ENCODE measurements at places on chromosomes 3 and 15.
A peak's percentile ranks its signal among the peaks of the same experiment; 100 is the strongest.

DNA sequence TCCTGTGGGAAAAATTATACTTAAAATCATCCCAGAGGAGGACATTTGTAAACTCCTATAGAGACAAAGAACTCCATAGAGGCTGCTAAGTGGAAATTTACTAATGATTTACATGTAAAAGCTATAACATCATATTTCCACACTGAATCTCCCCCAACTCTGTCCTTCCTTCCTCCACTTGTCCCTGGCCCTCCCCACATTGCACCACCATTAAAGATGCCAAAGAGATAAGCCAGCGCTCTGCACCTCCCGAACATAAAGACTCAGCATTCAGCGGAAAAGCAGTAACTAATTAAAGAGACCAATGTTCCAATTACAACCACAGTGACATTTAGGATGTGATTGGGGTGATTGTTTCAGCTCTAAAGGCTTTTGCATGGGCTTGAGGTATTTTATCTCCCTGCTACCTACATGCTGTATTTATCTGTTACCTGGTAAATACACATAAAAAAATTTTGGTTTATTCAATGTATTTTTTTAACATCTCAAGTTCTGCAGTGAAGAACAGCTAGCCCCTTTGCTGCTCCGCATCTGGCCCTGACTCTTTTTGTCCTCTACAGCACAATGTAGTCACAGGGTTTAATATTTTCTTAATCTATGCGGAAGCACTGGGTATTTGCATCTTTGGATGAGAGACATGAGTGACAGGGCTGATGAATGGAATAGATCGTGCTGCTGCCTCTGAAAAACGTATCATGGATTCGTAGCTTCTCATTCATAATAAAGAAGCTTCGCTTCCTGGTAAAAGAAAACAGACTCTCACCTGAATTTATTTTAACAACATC is 35.3 kb upstream of the B3GNT5 start:
- DNase-seq, result no peak

DNA sequence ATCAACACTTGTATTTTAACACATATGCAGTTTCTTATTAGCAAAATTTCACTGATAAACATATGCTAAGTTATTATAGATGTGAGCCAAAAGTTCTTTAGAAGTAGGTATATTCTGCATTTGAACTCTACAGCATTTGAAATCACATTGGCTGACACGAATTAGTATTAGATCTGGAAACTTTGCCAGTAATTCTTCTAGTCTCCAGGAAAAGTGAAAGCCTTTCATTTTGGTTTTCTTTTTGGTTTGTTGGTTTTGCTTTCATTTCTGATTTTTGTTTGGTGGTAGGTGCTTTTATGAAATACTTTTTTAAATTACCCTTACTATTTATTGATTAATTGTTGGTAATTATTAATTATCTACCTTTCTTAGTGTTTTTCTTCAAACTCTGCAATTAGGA is 72.9 kb downstream of the RBMS3 start:
- DNase-seq, result no peak

GRCh38 chr3:157318639-157319288 is 117.9 kb upstream of the PTX3 start:
- DNase-seq, result no peak

DNA sequence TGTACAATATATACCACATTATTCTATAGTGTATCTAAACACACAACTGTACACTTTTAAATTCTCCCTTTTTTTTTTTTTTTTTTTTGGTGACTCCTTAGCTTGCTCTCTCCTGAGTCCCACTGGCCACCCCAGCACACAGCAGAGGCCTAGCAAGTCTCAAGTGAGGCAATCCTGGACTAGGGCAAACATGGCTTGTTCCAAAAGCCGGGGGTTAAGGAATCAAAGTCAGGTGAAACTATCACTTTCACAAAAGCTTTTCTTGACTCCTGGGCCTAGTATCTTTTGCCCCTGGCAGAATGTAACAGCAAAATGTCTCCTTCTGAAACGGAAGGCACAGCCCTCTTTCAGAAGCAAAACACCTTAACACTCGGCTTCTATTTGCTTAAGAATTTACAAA is 5.8 kb downstream of the EOMES start:
- DNase-seq, result no peak

- no peak for DNase-seq
Measured at GRCh38 chr3:184968115-184968514, 156.1 kb downstream of the VPS8 start.

DNA sequence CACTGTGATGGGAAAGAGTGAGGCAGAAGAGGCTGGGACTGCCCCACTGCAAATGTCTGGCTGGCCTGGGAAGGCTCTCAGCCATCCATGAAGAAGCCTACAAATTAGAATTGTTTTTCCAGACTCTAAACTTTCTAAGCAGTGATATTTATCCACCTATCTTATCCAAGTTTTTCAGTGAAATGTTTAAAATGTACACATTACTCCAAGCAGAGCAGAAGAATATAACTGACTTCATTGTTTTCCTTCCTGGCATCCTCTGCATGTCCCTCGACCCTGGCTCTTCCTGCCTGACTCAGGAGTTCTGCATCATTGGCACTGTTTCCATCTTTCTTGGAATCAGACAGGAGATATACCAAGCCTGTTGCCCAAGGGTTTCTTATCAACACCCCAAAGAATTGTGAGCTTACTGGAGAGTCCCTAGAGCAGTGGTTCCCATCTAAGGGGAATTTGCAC is 401.5 kb upstream of the PROK2 start:
- DNase-seq, result no peak

GRCh38 chr3:89586256-89586655 is 478.8 kb downstream of the EPHA3 start:
- no peak for DNase-seq

DNA sequence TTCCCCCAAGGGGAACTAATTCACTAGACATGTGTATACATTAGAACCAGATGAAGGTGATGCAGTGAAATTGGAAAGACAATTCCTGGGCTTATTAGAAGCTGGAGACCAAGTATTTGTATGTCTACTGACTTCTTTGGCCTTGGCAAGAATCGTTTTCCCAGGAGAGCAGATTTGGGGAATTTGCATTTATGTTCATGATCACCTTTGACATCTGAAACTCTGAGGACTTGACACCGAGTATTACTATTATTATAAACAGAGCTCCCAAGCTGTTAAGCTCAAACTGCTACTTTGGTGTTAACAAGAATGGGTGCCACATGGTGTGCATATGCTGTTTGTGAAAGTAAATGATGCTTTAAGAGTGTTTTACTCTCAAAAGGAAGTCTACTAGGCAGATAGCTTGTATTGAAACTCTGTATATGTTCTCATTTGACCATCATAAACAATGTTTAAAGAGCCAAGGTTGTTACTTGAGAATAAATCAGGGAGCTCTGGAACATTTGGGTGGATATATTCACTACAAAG is 519.8 kb upstream of the GOLIM4 start:
- DNase-seq, result peak; percentile 7

- no peak for DNase-seq
Measured at GRCh38 chr3:119763466-119763865, 18.4 kb upstream of the NR1I2 start.

GRCh38 chr3:172904711-172905373 is 154.3 kb downstream of the ECT2 start:
- no peak for DNase-seq

DNA sequence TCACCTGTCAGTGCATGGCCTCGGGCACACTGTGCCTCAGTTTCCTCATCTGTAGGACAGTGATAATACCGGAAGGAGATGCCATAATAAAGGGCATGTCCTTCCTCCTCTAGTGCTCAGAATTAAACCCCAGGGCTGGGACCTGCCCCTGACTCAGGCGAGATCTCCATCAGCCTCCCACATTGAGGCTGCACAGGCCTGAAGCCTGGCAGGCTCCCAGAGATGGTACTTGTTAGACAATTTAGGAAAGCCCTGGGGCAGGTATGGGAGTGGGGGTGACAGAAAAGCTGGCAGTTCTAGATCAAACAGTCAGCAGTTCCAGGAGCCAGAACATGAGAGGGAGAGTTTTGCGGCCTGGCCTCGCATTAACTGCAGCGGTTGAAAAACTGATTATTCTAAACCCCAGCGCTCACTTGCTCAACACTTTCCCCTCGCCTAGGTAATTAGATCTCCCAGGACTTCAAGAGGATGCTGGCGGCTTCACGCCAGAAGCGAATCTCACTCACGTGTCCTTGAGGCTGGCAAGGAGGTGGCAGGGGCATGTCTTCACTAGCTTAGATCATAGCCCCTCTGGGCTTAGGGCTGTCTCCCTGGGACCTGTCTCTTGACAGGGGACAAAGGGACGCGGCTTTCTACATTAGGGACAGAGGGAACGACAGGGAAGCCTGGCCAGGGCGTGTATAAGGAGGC is 73.1 kb downstream of the ATP2B2 start:
- peak; percentile 80 for DNase-seq

GRCh38 chr3:194606941-194607340 is 26.3 kb downstream of the TMEM44 start:
- DNase-seq, result no peak

DNA sequence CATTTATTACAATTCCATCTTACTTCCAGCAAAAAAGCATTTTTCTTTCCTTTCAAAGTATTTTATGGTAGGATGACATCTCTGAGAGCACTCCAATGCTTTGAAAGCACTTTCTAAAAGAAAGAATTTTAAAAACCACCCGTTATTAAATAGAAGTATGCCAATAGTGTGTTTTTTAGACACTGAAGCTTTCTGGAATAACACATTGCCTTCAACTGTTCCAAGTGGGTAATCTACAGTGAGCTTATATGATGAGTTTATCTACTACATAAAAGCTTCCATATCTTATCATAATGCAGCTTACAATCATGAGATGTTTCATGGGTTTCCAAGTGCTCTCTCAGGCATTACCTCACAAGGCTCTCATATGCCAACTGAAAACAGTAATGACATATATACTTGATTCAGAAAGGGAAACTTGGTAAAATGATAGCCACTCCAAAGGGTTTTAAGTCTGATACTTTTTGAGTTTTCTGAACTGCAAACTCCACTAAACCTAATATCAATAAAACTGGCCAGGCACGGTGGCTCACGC is 14.1 kb downstream of the CMTM6 start:
- no peak for DNase-seq

All from NCI-H2171 treated with DMSO at 0.1 percent for 48 hours (cell line).